ENCODE measurements at places on chromosomes 1 and 21. TPM values are rescaled to one million over a fixed set of nuclear protein-coding genes. Genes with fewer than 3 reads are reported as not detected.

- no peak for DNase-seq
These were observed 274.5 kb downstream of the VAV3 start for GRCh38 chr1:107690491-107690890.

DNA sequence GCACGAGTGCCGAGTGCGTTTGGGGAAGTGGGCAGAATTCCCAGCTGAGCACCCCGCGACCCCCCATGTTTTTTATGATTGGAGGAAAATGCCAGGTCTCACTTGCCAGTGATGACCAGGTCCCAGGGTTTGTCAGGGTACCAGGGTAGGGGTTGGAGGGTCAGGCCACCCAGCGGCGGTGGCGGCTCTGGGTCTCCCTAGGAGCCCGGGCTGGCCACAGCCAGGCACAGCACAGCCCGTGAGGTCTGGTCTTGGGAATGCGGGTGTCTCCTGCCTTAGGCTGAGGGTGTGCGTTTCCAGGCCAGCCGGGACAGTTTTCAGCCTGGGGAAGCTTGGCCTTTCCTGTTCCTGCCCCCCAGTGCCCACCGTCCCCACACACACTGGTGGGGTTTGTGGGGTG, 22.7 kb downstream of the PRKCZ start:
- no peak for DNase-seq

DNA sequence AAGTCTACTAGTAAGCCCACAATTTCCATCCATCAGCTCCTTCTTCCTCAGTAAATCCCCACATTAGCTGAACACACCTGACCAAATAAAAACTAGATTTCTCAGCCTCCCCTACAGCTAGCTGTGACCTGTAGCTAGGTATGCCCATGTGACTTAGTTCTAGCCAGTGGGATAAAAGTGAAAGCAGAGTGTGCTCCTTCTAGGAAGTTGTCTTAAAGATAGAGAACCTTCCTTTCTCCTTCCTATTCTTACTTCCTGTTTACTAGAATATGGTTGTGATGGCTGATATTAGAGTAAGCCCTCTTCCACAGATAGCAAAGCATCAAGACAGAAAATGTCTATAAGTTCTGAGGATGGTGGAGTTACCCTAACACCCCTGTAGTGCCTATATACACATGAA, 67.0 kb downstream of the PIK3R3 start:
- no peak for DNase-seq

DNA sequence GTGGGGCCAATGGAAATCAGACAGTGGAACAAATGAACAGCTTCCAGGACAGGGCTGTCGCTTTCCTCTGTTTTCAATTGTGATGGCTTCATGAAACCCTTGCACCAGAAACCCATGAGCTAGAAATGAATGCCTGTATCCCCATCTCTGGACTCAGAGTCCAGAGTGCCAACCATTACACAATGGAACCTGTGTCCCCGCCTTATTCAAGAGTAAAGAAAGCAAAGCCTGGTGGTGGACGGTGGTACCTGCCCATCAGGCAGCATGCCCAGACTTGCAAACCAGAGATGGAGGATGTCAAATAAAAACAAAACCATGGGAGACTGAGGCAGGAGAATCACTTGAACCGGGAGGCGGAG, 4.4 kb upstream of the CAPN2 start:
- no peak for DNase-seq

- no peak for DNase-seq
These were observed 15.4 kb downstream of the PPIE start for GRCh38 chr1:39754026-39754570.

DNA sequence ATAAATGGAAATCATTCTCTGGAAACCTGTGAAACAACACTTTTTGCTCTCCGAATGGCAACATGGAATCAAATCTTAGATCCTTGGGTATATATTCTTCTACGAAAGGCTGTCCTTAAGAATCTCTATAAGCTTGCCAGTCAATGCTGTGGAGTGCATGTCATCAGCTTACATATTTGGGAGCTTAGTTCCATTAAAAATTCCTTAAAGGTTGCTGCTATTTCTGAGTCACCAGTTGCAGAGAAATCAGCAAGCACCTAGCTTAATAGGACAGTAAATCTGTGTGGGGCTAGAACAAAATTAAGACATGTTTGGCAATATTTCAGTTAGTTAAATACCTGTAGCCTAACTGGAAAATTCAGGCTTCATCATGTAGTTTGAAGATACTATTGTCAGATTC, 45.7 kb downstream of the PTGFR start:
- DNase-seq: no peak

GRCh38 chr21:37564341-37564923, 197.9 kb downstream of the DYRK1A start:
- peak; percentile 77 for DNase-seq

DNA sequence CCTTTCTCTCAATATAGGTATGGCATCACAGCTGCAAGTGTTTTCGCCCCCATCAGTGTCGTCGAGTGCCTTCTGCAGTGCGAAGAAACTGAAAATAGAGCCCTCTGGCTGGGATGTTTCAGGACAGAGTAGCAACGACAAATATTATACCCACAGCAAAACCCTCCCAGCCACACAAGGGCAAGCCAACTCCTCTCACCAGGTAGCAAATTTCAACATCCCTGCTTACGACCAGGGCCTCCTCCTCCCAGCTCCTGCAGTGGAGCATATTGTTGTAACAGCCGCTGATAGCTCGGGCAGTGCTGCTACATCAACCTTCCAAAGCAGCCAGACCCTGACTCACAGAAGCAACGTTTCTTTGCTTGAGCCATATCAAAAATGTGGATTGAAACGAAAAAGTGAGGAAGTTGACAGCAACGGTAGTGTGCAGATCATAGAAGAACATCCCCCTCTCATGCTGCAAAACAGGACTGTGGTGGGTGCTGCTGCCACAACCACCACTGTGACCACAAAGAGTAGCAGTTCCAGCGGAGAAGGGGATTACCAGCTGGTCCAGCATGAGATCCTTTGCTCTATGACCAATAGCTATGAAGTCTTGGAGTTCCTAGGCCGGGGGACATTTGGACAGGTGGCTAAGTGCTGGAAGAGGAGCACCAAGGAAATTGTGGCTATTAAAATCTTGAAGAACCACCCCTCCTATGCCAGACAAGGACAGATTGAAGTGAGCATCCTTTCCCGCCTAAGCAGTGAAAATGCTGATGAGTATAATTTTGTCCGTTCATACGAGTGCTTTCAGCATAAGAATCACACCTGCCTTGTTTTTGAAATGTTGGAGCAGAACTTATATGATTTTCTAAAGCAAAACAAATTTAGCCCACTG, 11.5 kb downstream of the HIPK1 start:
- DNase-seq: no peak

GRCh38 chr1:198278943-198279342, 122.1 kb downstream of the NEK7 start:
- no peak for DNase-seq

DNA sequence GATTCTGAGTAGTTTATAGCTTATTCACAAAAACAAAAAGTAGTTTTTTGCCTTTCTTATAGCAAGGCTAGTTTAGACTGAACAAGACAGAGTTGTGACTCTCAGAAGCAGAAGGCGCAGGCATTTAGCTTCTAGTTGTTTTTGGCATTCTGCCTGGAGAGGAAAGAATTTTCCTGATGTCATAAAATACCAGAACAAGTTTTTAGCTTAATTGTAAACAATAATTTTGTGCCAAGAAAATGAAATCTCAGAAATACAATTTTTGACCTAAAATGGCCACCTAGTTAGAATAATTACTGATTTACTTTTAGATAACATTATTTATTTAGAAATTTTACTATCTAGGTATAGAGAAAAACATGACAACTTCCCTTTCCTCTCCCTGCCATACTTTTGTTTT, 1.0 kb downstream of the DNAJB4 start:
- peak; percentile 97 for DNase-seq

GRCh38 chr1:192395895-192396294, 79.1 kb downstream of the RGS21 start:
- DNase-seq: no peak

GRCh38 chr1:20811916-20812315, 24.8 kb upstream of the HP1BP3 start:
- DNase-seq: no peak

GRCh38 chr21:29359718-29360117, 61.0 kb downstream of the BACH1 start:
- DNase-seq: no peak

- no peak for DNase-seq
These were observed 848.8 kb downstream of the BRINP3 start for GRCh38 chr1:189628857-189629256.

GRCh38 chr1:117014209-117014608, 12.6 kb downstream of the CD101 start:
- no peak for DNase-seq

DNA sequence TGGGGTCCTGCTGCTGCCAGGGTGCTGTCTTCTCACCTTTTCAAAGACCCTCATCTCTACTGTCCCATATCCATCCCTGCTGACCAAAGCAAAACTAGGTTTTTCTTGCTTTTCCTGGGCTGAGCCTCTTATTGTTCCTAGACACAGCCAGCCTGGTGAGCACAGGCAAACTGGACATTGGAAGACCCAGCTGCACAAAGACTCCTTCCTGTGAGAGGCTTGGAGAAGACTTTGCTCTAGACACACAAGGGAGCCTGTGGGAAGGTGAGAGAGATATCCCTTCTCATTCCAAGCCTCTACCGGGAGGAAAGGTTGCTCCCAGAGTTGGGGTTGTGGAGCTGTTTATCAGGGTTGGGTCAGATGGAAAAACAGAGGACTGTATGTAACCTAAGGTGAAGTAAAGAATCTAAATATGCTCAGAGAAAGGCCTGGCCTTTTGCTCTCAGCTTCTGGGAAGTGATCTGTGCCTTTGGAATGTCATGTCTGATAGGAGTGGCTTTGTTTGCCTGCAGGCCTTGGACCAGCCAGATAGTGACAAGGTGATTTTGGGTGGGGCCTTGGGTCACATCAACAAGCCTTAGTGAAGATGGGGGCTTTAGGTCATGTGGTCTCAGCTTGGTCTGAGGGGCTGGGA, 87.6 kb upstream of the RUNX1 start:
- no peak for DNase-seq

- no peak for DNase-seq
These were observed 58.4 kb downstream of the NTMT2 start for GRCh38 chr1:170204121-170204520.

- DNase-seq: no peak
These were observed 35.5 kb downstream of the SPSB1 start for GRCh38 chr1:9328201-9328600.

GRCh38 chr21:45872471-45872870, 109.1 kb upstream of the COL6A1 start:
- no peak for DNase-seq

- no peak for DNase-seq
These were observed 8.0 kb downstream of the RRP1B start for GRCh38 chr21:43667191-43667904.

DNA sequence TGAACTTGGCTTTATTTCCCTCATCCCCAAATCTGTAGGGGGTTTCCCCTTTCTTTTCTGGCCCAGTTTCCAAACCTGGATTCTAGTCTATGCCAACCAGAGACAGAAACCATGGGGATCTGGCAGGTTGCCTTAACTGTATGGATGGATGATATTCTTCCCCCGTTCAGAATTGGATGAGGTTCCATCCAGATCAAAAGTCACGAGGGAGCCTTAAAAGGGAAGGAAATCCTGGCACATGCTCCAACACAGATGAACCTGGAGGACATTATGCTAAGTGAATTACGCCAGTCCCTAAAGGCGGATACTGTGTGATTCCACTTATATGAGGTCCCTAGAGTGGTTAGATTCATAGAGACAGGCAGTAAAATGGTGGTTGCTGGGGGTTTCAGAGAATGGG, 124.4 kb downstream of the HUNK start:
- peak; percentile 95 for DNase-seq

GRCh38 chr1:192660613-192661012, 24.7 kb downstream of the RGS13 start:
- DNase-seq: no peak

DNA sequence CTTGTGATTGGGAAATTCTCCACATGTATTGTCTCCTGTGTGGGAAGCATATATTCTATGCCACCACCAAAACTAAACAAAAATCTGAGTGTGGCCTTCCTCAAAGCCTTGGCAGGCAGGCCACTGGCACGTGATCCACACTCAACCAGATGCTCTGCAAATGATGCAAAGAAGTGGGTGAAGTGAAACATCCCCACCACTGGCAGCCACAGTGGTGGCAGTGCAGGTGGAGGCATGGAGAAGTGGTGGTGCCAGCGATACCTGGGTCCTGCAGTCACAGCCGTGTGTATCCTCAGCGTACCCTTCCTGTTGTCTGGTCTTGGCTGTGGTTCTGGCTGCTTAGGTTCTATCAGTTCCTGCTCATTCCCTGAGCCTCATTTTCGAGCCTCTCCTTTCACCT, 65.2 kb downstream of the PLPPR5 start:
- DNase-seq: no peak

DNA sequence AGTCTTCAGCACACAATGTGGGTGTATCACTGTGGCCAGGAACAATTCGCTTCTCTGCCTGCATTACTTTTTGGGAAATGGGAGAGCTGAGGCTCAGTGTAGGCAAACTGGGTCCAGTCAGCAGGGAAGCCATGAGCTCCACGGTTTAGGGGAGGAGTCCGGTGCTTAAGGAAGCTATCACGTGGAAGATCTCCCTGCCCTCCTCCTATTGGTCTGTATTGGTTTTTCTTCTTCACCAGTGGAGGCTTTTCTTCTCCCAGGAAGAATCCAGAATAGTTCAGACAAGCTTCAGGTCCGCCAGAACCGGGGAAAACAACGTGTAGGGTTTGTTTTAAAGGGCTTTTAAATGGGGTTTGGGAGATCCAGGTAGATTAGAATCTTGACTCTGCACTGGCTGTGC, 156.2 kb upstream of the CAMK1G start:
- no peak for DNase-seq

DNA sequence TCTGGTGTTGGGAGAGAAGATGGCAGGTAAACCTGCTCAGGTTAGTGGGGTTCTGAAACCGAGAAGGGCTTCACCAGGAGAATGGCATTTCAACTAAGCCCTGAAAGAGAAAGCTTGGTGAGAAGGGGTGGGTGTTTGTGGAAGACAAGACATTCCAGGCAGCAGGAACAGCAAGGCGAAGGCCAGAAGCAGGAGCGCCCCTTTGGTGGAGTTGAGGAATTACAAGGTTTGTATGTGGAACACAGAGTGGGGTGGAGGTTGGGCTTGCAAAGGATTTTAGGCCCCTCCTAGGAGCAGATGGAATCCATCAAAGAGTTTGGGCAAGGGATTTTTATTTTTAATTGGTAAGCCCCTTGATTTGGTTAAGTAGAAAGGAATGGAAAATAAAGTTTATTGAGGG, 24.8 kb upstream of the ELOA start:
- no peak for DNase-seq

- no peak for DNase-seq
These were observed 5.2 kb downstream of the PRDX1 start for GRCh38 chr1:45516465-45516864.

DNA sequence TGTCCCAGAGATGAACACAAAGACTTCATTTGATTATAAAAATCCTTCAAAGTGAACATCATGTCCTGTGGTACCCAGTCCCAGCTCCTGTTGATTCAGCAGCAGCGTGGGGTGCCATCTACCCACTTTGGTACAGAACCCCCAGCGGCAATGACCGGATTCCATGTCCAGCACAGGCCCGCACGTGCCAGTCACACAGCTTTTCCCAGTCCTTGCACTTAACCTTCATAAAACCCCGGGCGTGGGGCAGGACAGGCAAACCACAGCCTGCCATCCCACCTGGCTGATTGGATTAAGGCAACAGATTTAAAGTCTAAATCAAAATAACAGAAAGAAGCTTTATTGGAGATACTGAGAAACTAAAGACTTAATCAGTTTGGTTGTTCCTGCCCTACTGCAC, 15.5 kb downstream of the CEP104 start:
- no peak for DNase-seq

The BSND gene
- 0.03 TPM for polyA plus RNA-seq

The NCAM2 gene
- polyA plus RNA-seq: 3.5 TPM

The DPH2 gene
- polyA plus RNA-seq: 17.3 TPM

The ACTL8 gene
- polyA plus RNA-seq: not detected

The PODN gene
- polyA plus RNA-seq: 7.1 TPM

The OLIG2 gene
- not detected for polyA plus RNA-seq

The TLR5 gene
- 3.4 TPM for polyA plus RNA-seq

The OR2M3 gene
- polyA plus RNA-seq: 0.01 TPM

The WDTC1 gene
- polyA plus RNA-seq: 30.0 TPM
